ENCODE measurements at places on chromosomes 13 and 19. TPM values are rescaled to one million over a fixed set of nuclear protein-coding genes. Genes with fewer than 3 reads are reported as not detected.

GRCh38 chr13:45333977-45334922 lies 6.7 kb downstream of the TPT1 start:
- DNase-seq = no peak

DNA sequence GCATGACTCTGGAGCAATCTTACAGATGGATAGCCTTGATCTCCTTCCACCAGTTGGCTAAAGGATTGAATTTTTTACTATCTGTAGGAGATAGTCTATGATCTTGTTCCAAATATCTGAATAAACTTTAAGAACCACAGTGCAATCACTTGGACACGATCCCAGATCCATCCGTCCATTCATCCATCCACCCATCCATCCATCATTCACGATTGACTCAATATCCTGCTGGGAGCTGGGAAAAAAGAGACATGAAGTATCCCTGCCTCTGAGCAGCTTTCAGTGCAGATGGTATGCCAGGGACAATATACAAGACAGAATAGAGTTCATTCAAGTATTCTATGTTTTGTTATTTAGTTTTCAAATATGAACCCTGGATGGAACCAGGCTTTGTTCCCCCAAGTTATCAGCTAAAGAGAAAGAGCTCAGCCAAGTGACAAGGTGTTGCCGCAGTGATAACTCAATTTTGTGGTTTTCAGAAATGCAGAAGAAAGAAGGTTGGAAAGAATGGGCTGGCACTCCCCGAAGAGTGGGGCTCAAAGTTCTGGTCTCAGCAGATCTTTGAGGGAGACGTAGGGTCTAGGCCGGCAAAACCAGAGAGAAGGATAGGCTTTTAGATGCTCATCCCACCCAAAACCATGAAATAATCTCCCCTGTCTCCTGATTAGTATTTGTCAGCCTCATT lies 66.3 kb downstream of the IRS2 start:
- no peak for DNase-seq

DNA sequence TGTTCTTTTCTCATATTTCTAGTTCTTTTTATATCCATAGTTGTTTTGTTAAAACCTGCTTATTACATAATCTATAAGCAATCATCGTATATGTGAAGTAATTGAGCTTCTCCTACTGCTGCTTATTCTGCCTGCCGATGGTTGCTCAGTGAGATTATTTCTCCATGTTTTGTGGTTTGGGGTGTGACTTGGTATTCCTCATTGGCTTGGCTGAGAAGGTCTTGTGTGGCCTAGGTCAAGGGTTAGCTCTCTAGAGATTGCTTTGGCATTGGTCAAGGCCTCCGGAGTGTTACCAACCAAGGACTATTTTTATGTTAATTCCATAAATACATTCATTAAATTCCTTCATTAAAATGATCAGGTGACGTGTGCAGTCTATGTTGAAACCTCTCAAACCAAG lies 302.8 kb downstream of the MYO16 start:
- DNase-seq = no peak

DNA sequence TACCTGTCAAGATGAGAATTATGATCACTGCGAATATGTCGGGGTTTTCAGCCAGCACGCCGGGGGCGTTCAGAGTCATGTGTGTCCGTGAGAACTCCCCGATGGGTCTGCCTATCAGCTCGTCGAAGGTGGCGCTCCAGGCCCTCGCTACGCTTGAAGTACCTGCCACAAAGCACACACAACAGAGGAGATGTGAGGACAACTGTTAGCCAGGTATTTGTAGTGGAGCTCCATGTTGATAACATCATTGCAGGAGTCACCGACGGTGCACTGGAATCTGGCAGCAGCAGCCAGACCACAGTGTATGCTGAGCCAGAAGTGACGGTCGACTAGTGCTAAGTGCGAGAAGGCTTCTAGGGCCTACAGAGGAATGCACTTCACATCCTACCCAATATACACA lies 62.7 kb downstream of the SLC7A1 start:
- DNase-seq = no peak

DNA sequence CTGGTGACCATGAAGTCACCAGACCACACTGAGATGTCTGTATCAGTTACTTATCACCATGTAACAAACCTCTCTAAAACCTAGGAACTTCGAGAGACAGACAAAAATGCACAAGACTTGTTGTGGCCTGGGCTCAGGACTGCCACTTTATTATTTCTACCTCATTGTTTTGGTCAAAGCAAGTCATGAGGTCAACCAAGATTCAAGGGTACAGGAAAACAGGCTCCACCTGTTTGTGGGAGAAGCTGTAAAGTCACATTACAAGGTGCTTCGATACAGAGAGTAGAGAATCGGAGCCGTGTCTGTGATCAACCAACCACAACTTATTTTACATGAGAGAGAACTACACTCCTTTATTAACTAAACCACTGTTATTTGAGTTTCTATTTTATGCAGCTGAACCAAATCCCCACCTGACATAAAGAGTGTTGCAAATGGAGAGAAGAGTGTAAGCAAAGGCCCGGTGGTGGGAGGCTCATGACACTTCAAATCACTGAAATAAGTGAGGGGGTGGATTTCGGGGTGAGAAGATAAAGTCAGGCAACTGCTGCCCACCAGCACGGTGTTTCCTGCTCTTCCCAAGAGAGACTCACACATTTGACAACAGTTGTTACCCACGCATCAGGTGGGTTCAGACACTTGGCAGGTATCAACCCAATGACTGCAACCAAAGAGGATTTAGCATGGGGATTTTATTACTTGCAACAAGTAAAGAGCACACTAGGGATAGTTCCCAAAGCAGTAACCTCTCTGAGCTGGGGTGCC lies 39.0 kb upstream of the IGSF23 start:
- DNase-seq = no peak

C19orf38 gene
- total RNA-seq = not detected

CAMSAP3 gene
- total RNA-seq = 11.8 TPM

FBN3 gene
- total RNA-seq = 0.20 TPM

- peak; percentile 77 for DNase-seq
These were observed 2.2 kb upstream of the TNFRSF19 start for GRCh38 chr13:23567906-23568460.

APOE gene
- total RNA-seq = 458 TPM

DNA sequence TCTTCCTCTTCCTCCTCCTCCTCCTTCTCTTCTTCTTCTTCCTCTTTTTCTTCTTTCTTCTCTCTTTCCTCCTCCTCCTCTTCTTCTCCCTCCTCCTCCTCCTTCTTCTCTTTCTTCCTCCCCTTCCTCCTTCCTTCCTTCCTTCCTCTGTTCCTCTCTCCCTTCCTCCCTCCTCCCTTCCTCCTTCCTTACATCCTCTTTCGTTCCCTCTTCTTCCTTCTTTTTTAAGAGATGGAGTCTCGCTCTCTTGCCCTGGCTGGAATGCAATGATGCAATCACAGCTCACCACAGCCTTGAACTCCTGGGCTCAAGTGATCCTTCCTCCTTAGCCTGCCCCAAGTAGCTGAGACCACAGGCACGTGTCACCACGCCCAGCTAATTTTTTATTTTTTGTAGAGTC lies 13.2 kb downstream of the EHD2 start:
- DNase-seq = no peak

GRCh38 chr13:85864963-85865530 lies 65.8 kb upstream of the SLITRK6 start:
- peak; percentile 6 for DNase-seq

DNA sequence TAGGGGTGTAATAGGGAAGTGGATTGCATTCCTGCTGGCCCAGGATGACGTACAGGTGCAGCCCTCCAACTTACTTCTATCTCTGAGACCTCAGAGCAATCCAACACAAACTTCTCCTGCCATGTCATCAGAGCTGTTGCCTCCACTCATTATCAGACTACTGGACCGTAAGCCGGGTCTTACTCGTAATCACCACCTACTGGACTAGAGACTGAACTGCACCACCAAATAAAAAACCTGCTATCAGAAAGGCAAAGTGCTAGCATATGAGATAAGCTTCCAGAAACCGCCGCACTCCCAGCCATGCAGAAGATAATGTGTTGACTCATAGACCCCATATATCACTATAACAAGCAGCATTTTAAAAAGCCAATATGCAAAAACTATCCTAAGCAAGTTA lies 102.0 kb downstream of the SLITRK1 start:
- DNase-seq = peak; percentile 27

GRCh38 chr19:7869910-7870511 lies 4.2 kb downstream of the PRR36 start:
- DNase-seq = peak; percentile 87

LSR gene
- 14.2 TPM for total RNA-seq

PBX4 gene
- not detected for total RNA-seq

PDE4C gene
- 1.4 TPM for total RNA-seq

SYNGR4 gene
- total RNA-seq = not detected

DIAPH3 gene
- total RNA-seq = 9.3 TPM

DNA sequence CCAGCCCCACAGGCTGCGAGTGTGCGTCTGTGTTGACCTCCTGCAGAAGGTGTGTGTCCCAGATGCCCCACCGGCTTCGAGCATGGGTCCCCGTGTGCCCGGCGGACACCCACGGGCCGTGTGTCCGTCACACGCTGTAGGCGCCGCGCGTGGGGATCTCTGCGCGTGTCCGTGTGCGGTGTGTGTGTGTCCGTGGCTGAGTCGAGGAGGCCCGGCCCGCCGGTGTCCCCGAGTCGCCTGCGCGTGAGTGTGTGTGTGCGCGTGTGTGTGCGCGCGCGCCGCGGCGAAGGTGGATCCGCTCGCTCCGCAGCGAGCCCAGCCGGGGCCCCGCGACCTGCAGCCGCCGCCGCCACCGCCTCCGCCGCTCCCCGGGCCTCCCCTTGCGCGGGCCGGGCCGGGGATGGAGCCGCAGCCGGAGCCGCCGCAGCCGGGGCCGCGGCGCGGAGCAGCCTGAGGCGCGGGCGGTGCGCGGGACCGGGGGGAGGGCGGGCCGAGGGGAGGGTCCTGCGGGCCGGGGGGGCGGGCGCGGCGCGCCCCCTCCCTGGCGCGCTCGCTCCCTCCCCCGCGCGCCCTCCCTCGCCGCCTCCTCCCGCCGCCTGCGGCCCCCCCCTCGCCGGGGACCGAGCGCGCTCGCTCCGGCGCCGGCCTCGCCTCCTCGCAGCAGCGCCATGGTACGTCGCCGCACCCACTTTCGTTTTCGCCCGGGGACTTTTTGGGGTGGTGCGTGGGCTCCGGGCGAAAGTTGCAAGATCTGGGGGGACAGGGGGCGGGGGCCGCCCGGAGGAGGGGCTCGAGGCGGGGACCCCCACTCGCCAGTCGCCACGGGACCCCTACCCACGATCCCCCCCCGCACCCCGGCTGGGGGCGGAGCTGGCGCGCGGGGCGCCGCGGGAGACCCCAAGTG lies 7.1 kb upstream of the NFIC start:
- no peak for DNase-seq

GRCh38 chr19:940591-941291 lies 14.9 kb downstream of the ARID3A start:
- DNase-seq = no peak

CYP4F11 gene
- total RNA-seq = 4.7 TPM

TMEM255B gene
- 0.03 TPM for total RNA-seq

KCNK6 gene
- total RNA-seq = not detected

DNA sequence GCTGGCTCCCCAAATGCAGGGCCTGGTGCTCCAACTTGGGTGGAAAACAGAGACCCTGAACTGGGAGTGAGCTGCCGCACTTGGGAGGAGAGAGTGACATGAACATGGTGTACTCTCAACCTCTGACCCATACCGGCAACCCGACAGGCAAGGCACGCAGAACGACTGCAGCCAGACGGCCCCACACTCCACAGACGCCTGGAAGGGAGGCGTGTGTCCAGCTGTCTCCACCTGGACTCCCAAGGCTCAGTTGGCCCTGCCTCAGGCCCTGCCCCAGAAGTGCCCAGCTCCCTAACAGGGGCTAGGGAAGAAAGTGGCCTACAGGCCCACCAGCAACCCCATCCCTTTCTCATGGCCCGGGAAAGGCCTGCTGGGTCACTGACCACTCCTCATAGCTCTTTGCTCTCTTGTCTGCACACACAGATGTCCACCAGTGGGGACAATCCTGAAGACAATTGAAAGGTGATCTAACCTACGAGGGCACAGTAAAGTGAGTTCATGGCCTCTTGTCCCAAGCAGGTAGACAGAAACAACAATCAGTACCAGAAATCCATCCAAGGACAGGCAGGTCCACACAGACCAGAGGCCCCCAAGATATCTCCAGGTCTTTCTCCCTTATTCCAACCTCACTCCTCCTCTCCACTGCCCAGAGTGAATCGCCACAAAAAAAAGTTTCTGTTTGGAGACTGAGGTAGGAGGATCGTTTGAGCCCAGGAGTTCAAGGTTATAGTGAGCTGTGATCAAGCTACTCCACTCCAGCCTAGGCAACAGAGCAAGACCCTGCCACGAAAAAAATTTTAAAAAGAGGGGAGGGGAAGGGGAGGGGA lies 28.2 kb downstream of the ELL start:
- no peak for DNase-seq

- no peak for DNase-seq
These were observed 133.1 kb downstream of the MAB21L1 start for GRCh38 chr13:35343417-35343816.

DNA sequence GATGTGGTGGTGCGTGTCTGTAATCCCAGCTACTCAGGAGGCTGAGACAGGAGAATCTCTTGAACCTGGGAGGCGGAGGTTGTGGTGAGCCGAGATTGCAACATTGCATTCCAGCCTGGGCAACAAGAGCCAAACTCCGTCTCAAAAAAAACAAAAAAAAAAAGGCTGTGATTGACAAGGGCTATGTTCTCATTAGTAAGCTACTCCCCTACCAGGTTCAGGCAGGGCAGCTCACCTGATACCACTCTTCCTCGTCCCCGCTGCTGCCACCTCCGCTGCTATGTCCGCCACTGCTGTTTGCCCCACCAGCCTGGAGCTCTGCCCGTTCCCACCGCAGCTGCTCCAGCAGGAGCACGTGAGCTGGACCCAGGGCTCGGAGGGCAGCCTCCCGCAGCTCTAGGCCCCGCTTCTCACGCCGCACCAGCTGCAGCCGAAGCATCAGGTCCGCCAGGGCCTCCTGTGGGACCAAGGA lies 9.4 kb downstream of the USHBP1 start:
- peak; percentile 75 for DNase-seq

RPS16 gene
- 790 TPM for total RNA-seq
